ENCODE measurements at places on chromosomes 1 and 21.

- DNase-seq, result no peak
These were observed 338.7 kb downstream of the LRRIQ3 start for GRCh38 chr1:73859227-73859626.

- no peak for DNase-seq
These were observed 1.3 kb upstream of the AKT3 start for GRCh38 chr1:243851257-243851756.

GRCh38 chr1:2215329-2215728 lies 12.8 kb upstream of the SKI start:
- no peak for DNase-seq

- DNase-seq, result no peak
These were observed 15.5 kb upstream of the NPPB start for GRCh38 chr1:11874258-11874562.

- DNase-seq, result no peak
These were observed 19.4 kb downstream of the PDE4B start for GRCh38 chr1:65812065-65812464.

GRCh38 chr1:30465096-30465495 lies 258.3 kb downstream of the MATN1 start:
- no peak for DNase-seq
